Right renal cortex interstitium (tissue), 3 donors: ENCODE measurements at places on chromosomes 1 and 21. TPM values are rescaled to one million over a fixed set of nuclear protein-coding genes. Genes with fewer than 3 reads are reported as not detected.

DNA sequence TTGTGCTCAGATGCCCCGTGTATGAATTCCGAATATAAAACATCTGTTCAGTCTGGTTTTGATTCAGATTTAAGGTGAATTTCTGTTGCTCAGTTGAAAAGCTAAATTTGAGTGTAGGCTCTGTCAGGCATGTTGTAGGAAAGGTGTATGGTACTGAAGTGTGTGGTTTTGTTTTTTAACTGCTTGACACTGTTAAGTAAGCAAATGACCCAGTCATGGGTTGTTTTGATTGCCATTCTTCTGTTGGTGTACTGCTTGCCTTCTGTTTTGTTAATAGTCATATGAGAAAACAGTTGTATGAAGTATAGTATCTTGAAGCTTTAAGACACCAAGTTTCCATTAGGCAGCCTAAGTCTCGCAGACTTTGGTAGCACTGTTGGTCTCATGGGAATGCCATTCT, 10.0 kb downstream of the MRPS6 start:
- DNase-seq = no peak

RGS13 gene
- not detected for polyA plus RNA-seq

- DNase-seq = no peak
These were observed 292.9 kb downstream of the PTGER3 start for GRCh38 chr1:70754701-70755100.

DNA sequence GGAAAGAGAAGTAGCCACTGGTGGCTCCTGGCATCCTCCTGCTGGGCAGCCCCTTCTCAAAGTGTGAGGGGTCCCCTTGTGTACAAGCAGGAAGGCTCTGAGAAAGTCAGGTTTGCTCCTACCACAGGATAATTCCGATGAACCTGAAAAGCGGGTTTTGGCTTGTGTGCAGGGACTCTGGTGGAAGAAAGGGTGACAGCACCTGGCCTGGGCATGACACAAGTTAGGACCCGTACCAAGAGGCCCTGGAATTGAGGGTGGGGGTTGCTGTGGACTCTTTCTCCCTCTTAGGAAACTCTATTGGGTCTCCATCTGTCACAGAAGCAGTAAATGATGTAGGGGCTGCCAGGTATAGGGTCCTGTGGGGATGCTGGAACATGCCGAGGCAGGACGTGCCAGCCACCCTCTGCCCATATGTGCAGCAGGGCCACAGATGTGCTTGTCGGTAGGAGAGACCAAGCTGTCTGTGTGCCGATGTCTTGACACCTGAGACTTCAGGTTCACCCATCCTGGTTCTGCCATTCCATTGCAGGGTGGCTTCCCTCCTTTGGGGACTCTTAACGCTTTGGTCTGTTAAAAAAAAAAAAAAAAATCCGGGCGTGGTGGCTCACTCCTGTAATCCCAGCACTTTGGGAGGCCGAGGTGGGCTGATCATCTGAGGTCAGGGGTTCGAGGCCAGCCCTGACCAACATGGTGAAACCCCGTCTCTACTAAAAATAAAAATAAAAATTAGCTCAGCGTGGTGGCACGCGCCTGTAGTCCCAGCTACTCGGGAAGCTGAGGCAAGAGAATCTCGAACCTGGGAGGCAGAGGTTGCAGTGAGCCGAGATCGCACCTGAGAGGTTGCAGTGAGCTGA, 9.8 kb downstream of the C1orf35 start:
- DNase-seq = no peak

- DNase-seq = no peak
These were observed 16.6 kb downstream of the GPATCH2 start for GRCh38 chr1:217614200-217614712.

- DNase-seq = no peak
These were observed 231.9 kb upstream of the JUN start for GRCh38 chr1:59015708-59016107.

MRPL55 gene
- polyA plus RNA-seq = 36.2 TPM

DNA sequence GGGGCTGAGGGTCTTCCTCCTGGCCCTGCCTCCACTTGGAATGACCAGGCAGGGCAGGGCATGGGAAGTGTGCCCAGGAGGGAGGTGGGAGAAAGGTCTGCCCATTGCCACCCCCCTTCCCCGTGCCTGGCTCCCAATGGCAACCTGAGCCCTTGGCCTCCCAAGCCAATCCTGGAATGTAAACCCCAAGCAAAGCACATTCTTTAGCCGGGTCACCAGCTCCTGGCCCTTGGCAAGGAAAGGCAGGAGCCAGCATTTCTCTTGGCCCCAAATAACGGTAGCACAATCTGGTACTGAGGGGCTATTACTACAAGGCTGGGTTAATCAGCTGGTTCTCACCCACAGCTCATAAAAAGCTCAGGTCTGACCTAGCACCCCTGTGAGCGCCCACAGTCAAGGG, 6.9 kb upstream of the NUAK2 start:
- no peak for DNase-seq

OPTC gene
- not detected for polyA plus RNA-seq

DNA sequence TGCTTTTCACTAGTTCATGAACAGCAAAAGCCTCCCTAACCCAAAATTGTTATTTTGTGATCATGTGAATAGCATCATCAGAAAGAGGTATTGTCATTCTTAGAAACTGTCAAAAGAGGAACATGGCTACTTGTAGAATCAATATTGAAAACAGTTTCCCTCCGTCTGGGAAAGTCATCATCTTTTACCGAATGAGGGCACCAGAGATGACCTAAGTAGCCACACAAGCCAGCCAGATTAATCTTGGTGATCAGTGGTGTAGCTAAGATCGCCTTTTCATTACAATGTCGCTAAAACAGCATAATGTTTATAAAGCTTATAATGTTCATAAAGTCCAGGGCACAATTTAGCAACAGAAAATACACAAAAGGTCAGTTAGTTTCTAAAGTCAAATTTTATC, 136.1 kb downstream of the SIPA1L2 start:
- no peak for DNase-seq

GRCh38 chr1:38166461-38166860, 119.9 kb upstream of the POU3F1 start:
- no peak for DNase-seq

DNA sequence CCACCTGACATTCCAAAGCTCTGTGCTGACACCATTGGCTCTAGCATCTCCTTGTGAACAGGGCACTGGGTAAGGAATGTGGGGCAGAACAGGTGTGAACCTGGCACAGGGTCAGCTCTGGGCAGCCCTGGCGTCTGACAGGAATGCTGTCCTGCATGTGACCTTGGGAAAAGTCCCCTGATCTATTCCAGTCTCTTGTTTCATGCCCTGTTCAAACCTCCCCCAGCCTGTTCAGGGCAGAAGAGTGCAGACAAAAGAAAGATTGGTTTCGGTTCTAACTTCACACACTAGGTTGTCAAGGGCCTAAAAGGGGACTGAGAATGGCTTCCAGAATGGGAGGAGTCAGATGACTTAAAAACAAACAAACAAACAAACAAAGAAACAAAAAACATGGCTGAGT, 27.6 kb upstream of the SDHB start:
- no peak for DNase-seq

DNA sequence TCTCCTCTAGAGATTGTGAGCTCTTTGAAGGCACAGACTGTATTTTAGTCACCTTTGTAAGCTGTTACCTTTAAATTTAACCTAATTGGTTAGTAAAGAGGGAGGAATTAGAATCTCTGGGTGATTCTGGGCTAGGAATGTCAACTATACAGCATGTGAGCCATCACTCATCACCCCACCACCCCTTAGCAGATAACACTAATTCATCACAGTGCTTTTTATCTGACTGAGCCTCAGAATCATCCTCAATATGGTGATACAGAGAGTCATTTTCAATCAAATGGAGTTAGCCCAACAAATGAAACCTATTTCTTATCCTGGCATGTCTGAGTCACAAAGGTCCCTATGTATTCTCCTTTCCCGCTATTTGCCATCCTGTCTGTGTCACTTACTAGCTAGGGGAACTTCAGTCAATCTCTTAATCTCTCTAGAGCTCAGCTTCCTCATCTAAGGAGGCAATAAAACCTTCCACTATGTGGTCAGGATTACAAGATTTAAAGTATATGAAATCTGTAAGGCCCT, 13.3 kb downstream of the KCNJ10 start:
- DNase-seq = no peak

- DNase-seq = no peak
These were observed 312.8 kb downstream of the HLX start for GRCh38 chr1:221192055-221192454.

- DNase-seq = no peak
These were observed 85.2 kb downstream of the KIF1B start for GRCh38 chr1:10295481-10296085.

SFN gene
- polyA plus RNA-seq = 0.28 TPM

DNA sequence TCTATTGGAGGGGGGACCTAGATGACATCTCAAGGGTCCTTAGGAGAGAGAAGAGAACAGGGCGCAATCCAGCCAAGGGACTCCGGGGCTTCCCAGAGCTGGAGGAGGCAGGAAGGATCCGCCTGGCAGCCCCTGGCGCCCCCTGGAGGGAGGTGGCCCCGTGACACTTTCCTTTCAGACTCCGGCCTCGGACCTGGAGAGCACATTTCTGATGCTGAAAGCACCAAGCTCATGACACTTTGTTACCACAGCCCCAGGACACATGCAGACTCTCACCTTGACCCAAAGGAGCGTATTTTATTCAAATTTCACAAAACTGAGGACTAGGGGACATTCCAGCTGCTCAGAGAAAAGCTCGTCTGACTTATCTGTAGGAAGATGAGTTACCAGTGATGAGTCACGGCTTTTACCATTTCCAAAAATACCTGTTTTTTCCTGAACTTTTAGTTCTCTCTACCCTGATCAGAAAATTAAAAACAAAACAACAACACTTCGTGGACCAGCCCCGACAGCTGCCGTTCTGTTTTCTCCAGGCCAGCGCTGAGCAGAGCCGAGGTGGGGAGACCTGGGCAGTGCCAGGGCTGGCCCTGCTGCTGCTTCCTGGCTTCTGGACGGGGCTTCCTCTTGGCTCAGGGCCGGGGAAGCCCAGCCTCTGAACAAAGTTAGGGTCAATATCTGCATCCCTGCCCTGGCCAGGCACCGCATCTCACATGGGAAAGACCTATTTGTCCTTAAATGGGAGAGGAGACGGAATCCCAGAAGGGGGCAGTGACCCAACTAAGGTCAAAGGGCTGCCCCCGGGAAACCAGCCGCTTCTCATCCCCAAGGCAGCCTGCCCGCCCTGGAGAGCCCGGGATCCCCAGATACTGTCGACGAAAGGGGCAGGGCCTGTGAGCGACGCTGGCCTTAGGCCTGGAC, 21.6 kb upstream of the POFUT2 start:
- no peak for DNase-seq

CBS gene
- 37.0 TPM for polyA plus RNA-seq

GRCh38 chr1:101238681-101239094, 1.9 kb downstream of the S1PR1 start:
- DNase-seq = peak; percentile 64

GRCh38 chr1:156860113-156860627, 495 bp upstream of the NTRK1 start:
- DNase-seq = no peak

FCER1A gene
- polyA plus RNA-seq = 1.3 TPM

- no peak for DNase-seq
These were observed 7.3 kb downstream of the SSU72 start for GRCh38 chr1:1567152-1567875.

DNA sequence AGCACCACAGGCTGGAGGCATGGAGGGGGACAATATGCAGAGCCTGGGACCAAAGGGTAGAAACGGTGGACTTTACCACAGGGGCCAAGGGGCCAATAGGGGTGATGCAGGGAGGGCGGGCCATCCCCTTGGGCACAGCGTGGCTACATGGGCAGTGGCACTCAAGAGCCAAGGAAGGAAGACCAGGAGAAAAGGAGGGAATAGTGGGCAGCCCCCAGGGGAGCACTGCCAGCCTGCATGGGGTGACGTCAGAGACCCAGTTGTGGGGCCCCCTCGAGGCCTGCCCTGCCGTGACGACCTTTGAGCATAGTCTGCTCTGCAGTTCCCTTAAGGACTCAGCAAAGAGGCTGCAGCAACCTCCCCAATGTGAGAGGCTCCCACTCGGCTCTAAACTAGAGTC, 95.5 kb upstream of the TMPRSS2 start:
- no peak for DNase-seq

GRCh38 chr1:65108025-65108642, 39.9 kb upstream of the AK4 start:
- no peak for DNase-seq

- DNase-seq = no peak
These were observed 12.4 kb upstream of the ATP1A1 start for GRCh38 chr1:116360429-116361173.

GRCh38 chr1:232149287-232150201, 480.4 kb downstream of the SIPA1L2 start:
- no peak for DNase-seq

MRPS6 gene
- 142 TPM for polyA plus RNA-seq

- no peak for DNase-seq
These were observed 4.8 kb upstream of the MMEL1 start for GRCh38 chr1:2637442-2638145.

DNA sequence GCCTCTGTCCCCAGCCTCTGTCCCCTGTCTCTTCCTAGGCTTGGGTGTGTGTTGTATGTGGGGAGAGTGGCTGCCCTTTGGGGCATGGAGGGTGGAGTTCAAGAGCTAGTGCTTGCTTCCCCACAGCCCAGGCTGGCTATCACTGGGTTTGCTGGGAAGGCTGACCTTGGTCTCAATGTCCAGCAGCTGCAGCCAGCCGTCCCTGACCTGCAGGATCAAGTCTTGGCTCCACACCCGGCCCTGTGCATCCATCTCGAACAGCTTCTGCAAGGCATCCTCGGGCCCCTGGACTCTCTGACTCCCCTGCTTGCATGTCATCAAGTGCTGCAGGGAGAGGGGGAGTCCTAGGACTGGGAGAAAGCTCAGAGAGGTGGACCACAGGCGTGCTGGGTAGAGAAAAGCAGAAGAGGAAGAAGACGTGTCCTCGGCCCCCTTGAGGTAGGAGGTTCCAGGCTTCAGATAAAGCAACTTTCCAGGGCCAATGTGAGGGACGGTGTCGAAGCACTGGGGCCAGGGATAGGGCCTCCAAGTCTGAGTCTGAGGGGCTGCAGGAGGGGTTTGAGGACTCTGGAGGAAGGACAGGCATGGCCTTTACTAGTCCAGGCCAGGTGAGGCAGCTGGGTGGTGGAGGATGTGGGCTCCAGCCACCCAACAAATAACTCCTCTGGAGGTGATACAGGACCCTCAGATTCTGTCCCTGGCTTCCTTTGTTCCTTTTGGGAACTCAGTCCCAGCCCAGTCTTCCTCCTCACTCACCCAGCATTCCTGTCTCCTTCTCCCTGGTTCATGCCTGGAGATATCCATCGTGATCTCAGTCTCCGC, 4.0 kb downstream of the EPS8L3 start:
- no peak for DNase-seq

DNA sequence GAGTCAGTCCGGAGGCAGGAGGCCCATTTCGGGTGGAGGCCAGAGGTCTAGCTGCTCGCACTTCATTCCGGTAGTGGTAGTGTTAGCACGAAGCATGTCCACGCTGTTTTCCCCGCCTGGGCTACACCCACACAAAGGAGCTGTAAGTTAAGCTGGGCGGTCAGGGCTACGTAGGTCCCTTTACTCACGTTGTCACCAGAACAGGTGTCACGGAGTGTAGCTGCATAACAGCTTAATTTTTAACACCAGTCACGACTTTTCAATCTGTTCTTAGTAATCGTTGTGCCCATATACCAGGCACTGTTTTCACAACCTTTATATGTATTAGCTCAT, 15.6 kb downstream of the HLX start:
- DNase-seq = no peak
